Bronchial epithelial cell (primary cell): ENCODE measurements at places on chromosomes 6 and 20.

DNA sequence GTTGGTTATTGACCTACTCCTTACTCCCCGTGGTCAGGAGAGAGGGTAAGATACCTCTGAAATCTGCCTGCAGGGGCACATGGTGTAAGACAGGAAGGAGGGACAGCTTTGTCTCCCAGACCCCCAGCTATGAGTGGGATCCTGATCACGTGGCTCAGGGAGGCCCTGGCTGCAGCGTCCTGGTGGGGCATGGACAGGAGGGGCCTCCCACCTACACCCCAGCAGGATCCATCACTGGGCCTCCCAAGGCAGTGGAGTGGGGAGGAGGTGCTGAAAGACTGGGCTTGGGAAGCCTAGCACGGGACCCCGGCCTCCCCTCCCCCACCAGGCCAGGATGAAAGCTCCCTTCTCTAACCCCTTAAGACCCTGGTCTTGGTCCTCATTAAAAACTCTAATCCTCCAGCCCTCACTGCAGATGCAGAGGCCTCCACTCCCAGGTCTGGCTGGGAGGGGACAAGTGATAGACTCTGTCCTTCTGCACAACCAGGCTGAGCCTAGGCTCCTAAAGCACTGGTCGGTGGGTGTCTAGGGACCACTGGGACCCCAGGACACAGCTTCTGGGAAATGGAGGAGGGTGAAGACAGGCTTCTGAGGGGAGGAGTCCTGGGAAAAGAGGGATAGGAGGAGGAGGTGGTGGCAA is 29.6 kb upstream of the VEGFA start:
- DNase-seq, result no peak

DNA sequence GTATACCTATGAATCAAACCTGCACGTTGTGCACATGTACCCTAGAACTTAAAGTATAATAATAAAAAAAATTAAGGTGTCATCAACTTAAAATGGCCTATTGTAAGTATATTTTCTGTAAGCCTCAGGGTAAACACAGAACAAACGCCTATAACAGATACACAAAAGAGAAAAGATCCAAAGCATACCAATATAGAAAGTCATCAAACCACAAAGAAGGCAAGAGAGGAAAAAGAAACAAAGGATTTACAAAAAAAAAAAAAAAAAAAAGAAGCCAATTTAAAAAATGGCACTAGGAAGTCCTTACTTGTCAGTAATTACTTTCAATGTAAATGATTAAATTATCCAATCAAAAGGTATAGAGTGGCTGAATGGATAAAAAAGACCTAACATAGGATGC is 24.6 kb upstream of the ASF1A start:
- peak; percentile 71 for DNase-seq

DNA sequence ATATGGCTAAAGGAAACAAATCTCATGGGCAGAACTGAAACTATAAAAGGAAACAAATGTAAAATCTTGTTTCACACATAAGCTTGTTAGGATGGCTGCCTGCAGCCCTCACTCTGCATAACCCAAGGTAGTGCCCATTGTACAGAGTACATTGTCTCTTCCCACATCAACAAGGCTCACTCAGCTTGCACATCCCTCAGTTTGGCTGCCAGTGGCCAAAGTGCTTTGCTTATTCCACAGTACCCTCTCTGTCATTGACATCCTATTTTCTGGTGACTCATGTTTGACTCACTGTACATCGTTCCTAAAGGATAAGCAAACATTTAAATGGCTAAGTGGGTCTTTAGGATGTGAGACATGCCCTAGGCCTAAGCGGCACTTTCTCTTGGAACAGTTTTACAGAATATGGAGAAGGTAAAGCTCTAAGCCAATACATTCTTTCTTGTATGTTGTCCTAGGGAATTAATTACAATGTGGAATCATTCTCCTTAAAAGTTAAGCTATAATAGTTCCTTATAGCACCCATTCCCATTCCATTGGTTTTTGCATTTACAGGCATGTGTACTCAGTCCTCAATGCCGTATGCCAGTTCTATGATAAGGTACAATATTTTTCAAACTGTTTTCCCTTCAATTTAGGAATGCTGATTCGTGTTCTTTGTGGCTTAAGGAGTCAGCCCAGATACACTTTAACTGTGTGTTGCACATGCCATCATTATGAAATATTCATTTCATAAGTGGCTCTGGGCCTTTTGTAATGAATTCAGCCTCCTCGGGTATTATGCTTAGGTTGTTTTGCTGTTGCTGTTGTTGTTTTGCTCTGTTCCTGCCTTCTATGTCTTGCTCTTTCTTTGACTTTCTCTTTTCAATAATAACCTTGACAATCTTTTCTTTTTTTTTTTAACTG is 5.5 kb downstream of the ANKEF1 start:
- DNase-seq, result peak; percentile 90

DNA sequence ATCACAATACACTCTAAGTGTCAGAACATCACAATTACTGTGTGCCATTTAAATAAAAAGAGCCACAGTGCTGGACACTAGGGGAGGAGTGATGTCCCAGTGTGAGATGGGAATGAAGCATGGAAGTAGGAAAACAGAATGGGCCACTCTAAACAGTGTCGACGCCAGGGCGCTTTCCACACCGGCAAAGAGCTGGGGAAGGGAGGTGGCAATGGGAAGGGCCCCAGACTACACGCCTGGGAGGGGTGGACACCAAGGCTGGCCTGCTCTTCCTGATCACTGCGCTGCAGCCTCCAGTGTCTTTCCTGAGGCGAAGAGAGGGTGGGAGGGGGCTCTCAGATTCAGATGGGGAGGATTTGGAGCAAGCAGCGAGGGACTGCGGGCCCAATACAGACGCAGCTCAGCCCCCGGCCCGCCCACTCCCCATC is 75.9 kb downstream of the ERMARD start:
- no peak for DNase-seq

GRCh38 chr6:17574866-17575560 is 25.1 kb upstream of the FAM8A1 start:
- DNase-seq, result peak; percentile 88

GRCh38 chr6:70107852-70108629 is 194.8 kb downstream of the COL9A1 start:
- peak; percentile 36 for DNase-seq

DNA sequence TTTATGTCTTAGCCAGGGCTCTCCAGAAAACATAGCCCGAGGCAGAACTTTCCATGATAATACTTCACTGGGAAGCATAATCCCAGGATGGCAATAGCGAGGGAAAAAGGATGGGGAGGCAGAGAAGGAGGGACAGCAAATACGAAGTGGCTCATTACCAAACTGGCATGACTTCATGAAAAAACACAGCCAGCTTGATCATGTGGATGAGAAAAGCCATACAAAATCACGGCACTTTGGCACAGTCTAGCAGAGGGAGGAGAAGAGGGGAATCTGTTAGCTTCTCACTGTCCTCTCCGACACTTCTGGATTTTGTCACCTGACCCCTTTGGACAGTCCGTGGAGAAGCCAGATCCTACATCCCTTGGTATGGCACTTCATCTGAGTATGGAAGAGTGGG is 212.5 kb upstream of the GRIK2 start:
- no peak for DNase-seq

DNA sequence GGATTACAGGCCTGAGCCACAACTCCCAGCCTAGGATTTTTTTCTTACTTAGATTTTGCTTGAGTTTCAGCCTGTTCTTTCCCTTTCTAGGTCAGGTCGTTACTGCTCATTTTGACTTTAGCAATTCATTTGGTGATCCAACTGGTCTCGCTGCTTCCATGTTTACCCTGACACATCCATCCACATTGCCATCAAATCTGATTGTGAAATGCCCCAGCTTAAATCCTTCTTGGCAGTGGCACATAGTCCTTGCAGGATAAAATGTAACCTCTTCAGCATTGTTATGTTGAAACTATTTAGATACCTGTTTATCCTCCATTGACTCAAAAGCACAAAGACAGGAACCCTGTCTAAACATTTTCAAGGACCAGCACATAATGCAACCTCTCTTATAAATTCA is 77.2 kb downstream of the DNAH8 start:
- DNase-seq, result peak; percentile 71

DNA sequence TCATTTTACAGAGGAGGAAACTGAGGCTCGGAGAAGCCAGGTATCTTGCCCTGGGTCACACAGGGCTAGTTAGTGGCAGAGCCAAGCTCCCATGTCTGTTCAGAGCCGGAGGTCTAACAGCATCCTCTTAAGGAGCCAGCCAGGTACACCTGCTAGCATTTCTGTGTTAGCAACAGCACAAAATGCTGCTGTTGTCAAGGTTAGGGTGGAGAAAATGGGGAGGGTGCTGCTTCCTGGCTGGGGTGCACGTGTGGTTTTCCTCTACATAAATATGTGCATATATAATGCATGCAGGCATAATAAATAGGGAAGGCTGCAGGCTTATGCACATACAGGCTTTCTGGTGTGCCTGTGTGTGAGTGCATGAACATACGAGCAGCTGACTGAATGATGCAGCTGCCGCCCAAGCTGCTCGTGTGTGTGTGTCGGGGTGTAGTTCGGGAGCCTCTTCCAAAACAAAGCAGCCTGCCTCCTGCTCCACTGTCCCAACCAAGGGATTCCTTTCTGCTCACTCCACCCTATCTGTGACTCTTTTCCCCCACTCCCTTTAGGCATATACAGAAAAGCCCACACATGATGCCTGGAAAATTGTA is 86.6 kb downstream of the CD40 start:
- no peak for DNase-seq

DNA sequence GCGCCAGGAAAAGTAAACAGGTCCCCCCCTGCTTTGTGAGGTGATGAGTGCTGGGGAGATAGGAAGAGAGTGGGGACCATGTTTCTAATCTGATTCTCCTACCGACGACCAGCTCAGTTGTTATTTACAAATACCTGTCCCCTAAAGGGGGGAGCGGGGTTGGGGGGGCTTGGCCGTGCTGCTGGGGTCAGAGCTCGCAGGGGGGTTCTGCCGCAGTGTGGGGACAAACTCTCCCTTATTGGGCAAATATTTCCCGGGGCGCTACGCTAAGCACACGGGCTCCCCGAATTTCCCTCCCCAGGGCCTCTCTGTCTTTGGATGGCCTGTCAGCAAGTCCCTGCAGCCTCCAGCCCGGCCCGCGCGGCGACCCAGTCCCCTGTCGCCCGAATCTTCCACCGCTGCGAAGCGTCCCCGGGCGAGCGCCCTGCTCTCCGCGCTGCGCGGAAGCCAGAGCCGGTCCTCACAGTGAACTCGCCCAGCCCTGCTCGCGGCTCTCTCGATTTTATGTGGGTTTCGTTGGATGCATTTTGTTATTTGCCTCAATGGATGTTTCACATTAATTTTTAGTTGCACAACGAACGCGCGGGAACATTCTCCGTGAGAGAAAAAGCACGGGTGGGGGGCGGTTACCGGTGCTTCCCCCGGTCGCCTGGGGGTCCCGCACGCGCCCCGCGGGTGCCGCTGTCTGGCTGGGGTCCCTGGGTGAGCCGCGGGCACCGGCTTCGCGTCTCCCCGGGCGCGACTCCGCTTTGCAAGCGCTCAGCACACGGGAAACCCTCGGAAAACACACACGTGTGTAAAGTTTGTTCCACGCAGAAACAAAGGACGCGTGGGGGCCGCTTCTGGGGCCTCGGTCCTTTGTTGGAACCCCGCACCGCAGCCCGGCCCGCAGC is 1.5 kb upstream of the STX16 start:
- no peak for DNase-seq
